ENCODE measurements at places on chromosomes 3 and 15.

GRCh38 chr3:104132566-104133403 lies 1233.9 kb upstream of the ALCAM start:
- peak; percentile 6 for DNase-seq

DNA sequence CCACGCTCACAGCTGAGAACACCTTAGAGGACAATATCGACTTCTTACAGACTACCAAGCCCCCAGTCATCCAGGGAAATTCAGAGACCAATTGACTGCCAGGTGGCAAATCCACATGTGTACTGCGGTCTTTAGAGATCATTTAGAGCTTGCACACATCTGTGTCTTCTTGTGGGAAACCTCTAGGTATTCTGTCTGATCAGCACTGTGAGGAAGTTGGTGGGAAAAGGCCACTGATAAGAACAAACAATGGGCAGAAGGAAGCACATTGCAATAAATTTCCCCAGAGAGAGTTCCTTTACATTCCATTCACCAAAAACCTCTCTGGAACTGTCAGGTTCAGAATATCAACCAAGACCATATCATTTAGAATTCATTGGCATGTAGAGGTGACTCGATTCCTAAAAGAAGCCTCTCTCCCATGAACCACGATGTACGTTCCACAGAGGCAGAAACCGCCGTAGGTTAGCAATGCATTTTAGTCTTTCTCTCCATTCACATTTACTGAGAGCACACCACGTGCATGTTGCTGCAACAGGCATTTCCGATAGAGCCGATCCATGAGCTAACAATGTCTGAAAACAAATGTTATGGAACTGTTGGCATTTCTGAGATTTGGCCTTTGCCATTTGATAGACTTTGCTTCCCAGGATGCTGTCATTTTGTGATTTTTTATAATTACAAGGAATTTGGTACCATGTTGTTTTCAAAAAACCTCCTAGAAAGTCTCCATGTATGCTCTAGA lies 287.3 kb upstream of the TPRG1 start:
- no peak for DNase-seq

DNA sequence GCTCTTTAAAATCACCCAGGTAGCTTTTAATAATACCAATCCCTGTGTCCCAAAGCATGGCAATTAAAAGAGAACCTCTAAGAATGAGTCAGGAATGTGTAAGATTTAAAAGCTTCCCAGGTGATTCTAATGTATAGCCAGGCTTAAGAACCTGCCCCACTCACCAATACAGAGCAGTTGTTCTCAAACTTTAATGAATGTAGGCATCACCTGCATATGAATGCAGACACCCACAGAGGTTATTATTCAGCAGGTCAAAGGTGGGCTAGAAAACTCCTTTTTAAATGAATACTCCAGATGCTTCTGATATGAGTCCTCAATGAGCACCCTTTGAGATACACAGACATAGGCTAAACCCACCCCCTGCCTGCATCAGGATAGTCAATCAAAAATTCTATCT lies 298.1 kb upstream of the KCNMB2 start:
- no peak for DNase-seq

DNA sequence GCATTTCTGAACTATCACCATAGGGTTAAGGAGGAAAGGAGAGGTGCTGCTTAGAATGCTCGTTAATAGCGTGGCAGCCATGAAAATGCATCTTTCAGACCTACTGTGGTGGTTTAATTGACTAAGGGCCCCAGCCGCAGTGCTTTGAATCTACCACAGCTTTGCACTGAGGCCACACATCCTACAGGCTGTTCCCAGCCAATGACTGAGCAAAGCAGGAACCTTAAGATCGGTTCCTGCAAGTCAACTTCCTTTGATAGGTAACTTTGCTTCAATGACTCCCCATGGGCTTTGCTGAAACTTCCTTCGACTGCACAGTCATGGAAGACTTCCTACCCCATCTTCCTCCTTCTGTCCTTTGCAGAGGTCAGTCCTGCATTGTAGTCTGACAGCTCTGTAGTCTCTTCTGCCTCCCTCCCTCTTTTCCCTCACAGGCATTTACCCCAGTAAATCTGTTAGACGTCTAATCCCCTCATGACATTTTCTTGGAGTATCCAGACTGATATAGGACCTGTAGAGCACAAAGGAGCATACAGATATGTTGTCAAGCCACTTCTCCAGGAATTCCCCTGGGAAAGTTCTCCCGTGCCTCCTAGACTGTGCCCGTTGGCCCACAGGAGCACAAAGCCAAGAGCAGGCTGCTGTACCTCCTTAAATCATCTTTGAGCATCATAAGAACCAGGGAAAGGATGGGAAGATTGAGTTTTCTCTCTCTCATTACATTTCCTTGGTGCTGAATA lies 2.6 kb upstream of the BCL2A1 start:
- DNase-seq = no peak

GRCh38 chr3:187286467-187287059 lies 5.0 kb downstream of the MASP1 start:
- DNase-seq = no peak

DNA sequence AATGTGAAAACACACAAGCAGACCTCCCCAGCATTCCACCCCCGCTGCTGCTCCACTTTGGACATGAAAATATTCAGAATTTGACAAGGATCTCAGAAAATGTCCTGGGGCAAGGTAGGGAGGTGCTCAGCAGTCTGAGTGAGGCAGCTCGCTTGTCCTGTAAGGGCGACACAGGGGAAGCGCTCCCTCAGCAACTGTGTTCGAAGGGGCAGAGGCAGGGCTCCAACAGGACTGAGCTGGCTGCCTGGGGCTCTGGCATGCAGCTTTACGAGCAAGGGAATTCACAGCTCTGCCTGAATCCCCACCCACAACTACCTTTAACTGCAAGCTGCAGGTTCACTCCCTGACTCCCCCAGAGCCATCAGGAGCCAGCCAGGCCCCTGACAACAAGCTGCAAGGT lies 287.0 kb upstream of the LYSMD4 start:
- DNase-seq = no peak

GRCh38 chr3:41026394-41027177 lies 172.7 kb upstream of the CTNNB1 start:
- peak; percentile 2 for DNase-seq

All from fibroblast of skin of left quadriceps (primary cell).